Activated CD4-positive, alpha-beta memory T cell treated with anti-CD3 and anti-CD28 coated beads, Interleukin-2, amount 10 ng/mL, durations not matched to agents 7 days and 5 days (primary cell): ENCODE measurements at places on chromosomes 11 and 22. TPM values are rescaled to one million over a fixed set of nuclear protein-coding genes. Genes with fewer than 3 reads are reported as not detected.

GRCh38 chr11:94920311-94920710, 53.0 kb downstream of the CWC15 start:
- H3K27ac ChIP-seq: no peak overlapping the region
- no peak for DNase-seq
- H3K36me3 ChIP-seq: peaks cover 6% of the 10 kb centered on the region
- peaks cover 13% of the 10 kb centered on the region for H3K4me1 ChIP-seq

Gene STK33
- 0.71 TPM for total RNA-seq

DNA sequence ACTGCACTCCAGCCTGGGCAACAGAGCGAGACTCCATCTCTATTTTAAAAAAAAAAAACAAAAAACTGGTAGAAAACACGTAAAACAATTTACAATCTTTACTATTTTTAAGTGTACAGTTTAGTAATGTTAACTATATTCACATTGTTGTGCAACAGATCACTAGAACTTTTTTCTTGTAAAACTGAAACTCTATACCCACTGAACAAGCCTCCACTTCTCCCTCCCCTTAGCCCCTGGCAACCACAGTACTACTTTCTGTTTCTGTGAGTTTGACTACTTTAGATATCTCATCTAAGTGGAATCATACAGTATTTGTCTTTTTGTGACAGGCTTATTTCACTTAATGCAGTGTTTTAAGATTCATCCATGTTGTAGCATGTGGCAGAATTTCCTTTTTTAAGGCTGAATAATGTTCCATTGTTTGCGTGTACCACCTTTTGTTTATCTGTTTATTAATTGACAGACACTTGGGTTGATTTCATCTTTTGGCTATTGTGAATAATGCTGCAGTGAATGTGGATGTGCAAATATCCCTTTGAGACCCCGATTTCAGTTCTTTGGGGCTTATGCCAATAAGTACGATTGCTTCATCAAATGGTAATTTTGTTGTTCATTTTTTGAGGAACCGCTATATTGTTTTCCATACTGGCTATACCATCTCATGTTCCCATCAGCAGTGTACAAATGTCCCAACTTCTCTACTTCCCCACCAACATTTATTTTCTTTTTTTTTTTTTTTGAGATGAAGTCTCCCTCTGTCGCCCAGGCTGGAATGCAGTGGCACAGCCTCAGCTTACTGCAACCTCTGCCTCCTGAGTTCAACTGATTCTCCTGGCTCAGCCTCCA, 11.0 kb downstream of the DDB2 start:
- peak; percentile 37 for DNase-seq
- H3K4me3 ChIP-seq: no peak overlapping the region
- peaks cover 37% of the 10 kb centered on the region for H3K4me1 ChIP-seq

GRCh38 chr11:104916442-104916841, 18.2 kb upstream of the CASP12 start:
- peak overlapping the region; percentile 83 for H3K4me3 ChIP-seq
- no peak for DNase-seq
- H3K4me1 ChIP-seq: peaks cover 46% of the 10 kb centered on the region
- peak overlapping the region; percentile 79 for H3K27ac ChIP-seq
- H3K36me3 ChIP-seq: peaks cover 10% of the 10 kb centered on the region

DNA sequence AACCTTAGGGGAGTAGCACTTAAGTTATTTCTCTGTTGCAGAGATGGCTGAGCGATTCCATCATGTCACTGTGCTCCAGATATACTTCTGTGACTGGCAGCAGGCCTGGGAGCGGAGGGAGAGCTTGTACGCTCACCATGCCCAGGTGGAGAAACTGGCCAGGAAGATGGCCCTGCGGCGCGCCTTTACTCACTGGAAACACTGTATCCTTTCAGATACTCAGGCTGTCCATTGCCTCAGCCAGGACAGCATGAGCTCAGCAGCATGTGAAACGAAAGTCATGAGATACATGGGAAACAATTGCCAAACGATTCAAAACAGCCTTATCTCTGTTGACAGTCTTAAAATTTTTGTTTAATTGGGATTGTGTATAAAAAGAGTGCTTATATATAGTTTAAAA, 78.9 kb downstream of the SFI1 start:
- no peak overlapping the region for H3K4me3 ChIP-seq
- peaks cover 3% of the 10 kb centered on the region for H3K4me1 ChIP-seq
- H3K27ac ChIP-seq: no peak overlapping the region
- DNase-seq: no peak
- H3K27me3 ChIP-seq: no peaks in the 10 kb centered on the region
- H3K36me3 ChIP-seq: peaks cover 57% of the 10 kb centered on the region

- no peaks in the 10 kb centered on the region for H3K36me3 ChIP-seq
- peaks cover 11% of the 10 kb centered on the region for H3K4me1 ChIP-seq
- H3K4me3 ChIP-seq: peak within 1 kb of the TSS; percentile 46
- DNase-seq: no peak
- H3K27ac ChIP-seq: no peak within 1 kb of the TSS
Observed at GRCh38 chr11:100687054-100687629, at the start of gene ARHGAP42. ARHGAP42 (plus strand) TSS chr11:100687288; CDS start chr11:100687679, 391 bp downstream.

GRCh38 chr11:34531663-34532062, 18.1 kb upstream of the ELF5 start:
- no peaks in the 10 kb centered on the region for H3K4me1 ChIP-seq
- H3K4me3 ChIP-seq: no peak overlapping the region
- no peak overlapping the region for H3K27ac ChIP-seq
- H3K36me3 ChIP-seq: no peaks in the 10 kb centered on the region
- DNase-seq: no peak

GRCh38 chr22:45077286-45077685, 67.5 kb upstream of the PHF21B start:
- H3K4me1 ChIP-seq: no peaks in the 10 kb centered on the region
- H3K27me3 ChIP-seq: peaks cover 28% of the 10 kb centered on the region
- no peak for DNase-seq
- H3K4me3 ChIP-seq: no peak overlapping the region
- H3K36me3 ChIP-seq: peaks cover 3% of the 10 kb centered on the region

Gene EXT2
- total RNA-seq: 26.0 TPM

GRCh38 chr11:80916173-80916798, 1475.5 kb upstream of the TENM4 start:
- no peak overlapping the region for H3K4me3 ChIP-seq
- H3K36me3 ChIP-seq: no peaks in the 10 kb centered on the region
- H3K4me1 ChIP-seq: no peaks in the 10 kb centered on the region
- no peak for DNase-seq
- H3K27me3 ChIP-seq: no peaks in the 10 kb centered on the region

- H3K27me3 ChIP-seq: peaks cover 1% of the 10 kb centered on the region
- H3K4me3 ChIP-seq: no peak overlapping the region
- no peak for DNase-seq
- no peaks in the 10 kb centered on the region for H3K4me1 ChIP-seq
Observed at GRCh38 chr22:27775758-27776649, 25.6 kb downstream of the MN1 start.

DNA sequence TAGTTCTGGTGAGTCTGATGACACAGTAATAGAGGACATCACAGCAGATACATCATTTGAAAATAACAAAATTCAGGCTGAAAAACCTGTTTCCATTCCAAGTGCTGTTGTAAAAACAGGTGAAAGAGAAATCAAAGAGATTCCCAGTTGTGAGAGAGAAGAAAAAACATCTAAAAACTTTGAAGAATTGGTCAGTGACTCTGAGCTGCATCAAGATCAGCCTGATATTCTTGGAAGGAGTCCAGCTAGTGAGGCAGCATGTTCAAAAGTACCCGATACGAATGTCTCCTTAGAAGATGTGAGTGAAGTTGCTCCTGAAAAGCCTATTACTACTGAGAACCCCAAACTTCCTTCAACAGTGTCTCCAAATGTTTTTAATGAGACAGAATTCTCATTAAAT, 38.7 kb downstream of the RTN3 start:
- no peaks in the 10 kb centered on the region for H3K27me3 ChIP-seq
- H3K4me1 ChIP-seq: no peaks in the 10 kb centered on the region
- H3K27ac ChIP-seq: no peak overlapping the region
- H3K4me3 ChIP-seq: no peak overlapping the region
- no peak for DNase-seq
- H3K36me3 ChIP-seq: peaks cover 3% of the 10 kb centered on the region

Gene PIWIL4
- 1.1 TPM for total RNA-seq

Gene SCO2
- 6.4 TPM for total RNA-seq

DNA sequence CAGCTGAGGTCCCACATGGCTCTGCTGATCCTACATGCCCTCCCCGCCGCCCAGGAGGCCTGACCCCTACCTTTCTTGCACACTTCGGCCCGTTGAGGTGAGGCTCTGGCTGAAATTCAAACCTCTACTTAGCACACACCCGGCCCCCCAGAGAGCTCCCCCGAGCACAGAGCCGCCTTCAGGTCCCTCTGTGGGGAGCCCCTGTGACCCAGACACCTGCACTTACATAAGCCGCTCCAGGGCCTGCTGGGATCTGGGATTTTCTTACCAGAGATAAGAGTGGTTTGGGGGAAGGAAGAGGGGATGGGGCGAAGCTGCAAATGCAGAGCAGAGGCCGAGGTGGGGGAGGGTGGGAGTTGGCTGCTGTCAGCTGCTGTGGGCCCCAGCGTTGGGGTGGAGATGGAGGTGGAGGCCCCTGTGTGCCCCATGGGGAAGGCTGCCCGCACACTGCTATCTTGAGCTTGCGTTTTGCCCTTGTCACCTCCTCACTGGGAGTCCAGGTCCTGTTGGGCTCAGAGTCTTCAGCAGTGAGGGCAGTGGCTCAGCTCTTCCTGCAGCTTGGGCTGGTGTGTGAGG, 30.6 kb downstream of the CAPN1 start:
- no peak overlapping the region for H3K27ac ChIP-seq
- H3K4me1 ChIP-seq: peaks cover 27% of the 10 kb centered on the region
- H3K36me3 ChIP-seq: peaks cover 26% of the 10 kb centered on the region
- no peaks in the 10 kb centered on the region for H3K27me3 ChIP-seq
- no peak overlapping the region for H3K4me3 ChIP-seq
- no peak for DNase-seq

DNA sequence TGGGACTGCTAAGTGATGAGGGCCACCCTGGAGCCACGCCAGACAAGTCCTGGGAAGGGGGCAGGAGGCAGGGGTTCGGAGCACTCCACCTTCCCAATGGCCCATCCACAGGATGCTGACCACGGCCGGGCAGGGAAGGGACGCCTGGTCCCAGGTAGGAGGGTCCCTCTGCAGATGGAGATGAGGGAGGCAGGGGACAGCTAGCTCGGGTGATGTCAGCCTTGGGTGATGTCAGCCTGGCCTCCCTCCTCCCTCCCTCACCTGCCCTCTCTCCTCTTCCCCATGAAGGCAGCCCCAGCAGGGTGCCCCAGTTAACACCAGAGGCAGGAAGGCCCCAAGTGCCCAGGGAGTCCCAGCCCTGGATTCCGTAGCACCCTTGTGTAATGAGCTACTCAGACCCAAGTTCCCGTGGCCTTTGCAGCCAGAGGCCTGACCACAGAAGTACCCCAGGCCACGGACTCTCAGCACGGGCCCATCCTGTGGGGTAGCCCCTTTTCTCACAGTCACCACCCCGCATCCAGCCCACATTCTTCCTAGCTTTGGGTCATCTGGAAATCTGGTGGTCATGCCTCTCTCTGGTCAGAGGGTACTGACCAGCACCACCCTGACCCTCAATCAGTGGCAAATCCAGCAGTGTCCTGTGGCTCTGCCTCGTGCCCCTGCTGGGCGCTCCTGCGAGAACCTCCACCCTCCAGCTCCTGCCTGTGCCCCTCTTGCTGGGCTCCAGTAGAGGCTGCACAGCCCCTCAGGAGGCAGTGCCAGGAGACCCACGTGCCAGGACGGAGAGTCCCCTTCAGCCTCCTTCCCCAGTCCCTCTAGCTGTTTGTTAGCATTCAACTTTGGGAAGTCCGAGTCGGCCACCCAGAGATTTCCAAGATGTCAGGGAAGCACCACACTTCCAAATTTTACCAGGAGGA, 47.4 kb downstream of the SHANK2 start:
- no peaks in the 10 kb centered on the region for H3K4me1 ChIP-seq
- no peak overlapping the region for H3K4me3 ChIP-seq
- H3K27ac ChIP-seq: no peak overlapping the region

DNA sequence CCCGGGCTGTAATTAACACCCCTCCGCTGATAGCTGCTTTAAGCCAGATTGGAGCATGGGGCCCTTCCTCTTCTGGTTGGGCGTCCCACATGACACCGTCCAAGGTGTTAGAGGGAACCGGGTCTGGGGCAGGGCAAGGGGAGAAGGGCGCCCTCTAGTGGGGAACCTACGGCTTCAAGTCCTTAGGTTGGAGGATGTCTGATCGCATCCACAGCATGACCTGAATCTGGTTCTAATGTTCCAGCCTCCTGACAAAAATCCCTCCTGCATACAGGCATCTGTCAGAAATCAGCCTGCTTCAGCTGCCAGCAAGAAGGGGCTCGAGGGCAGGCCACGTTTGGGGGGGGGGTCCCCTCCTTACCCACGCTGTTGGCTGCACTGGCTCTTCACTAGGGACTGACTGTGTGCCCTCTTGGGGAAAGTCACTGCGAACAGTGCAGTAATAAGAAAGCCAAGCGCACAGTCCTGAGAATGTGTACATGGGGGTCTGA, 94.2 kb upstream of the TBCEL start:
- H3K4me1 ChIP-seq: no peaks in the 10 kb centered on the region
- peak; percentile 45 for DNase-seq
- no peaks in the 10 kb centered on the region for H3K36me3 ChIP-seq
- H3K27me3 ChIP-seq: no peaks in the 10 kb centered on the region

DNA sequence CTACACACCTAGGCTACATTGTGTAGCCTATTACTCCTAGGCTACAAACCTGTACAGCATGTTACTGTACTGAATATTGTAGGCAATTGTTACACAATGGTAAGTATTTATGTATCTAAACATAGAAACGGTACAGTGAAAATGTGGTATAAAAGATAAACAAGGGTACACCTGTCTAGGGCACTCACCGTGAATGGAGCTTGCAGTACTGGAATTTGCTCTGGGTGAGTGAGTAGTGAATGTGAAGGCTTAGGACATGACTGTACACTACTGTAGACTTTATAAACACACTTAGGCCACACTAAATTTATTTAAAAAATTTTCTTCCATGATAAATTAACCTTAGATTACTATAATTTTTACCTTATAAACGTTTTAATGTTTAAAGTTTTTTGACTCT, 171.7 kb upstream of the NCAM1 start:
- H3K4me1 ChIP-seq: peaks cover 1% of the 10 kb centered on the region
- no peak overlapping the region for H3K4me3 ChIP-seq
- H3K36me3 ChIP-seq: no peaks in the 10 kb centered on the region
- DNase-seq: no peak
- H3K27ac ChIP-seq: no peak overlapping the region

DNA sequence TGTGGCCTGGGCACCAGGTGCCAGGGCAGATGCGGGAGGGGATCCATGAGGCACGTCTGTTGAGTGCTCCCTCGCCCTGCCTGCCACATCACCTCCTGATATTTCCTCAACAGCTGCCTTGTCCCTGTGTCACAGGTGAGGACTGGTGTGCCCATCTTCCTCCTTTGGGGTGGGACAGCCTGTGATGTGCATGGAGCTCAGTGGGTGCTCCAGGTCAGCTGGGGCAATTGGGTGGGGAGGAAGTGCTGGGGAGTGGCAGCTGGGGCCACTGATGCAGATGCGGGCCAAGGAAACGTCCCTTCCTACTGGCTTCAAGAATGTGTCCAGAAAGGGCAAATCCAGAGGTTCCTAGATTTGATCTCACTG, 83.6 kb downstream of the MORC2 start:
- no peaks in the 10 kb centered on the region for H3K36me3 ChIP-seq
- peaks cover 1% of the 10 kb centered on the region for H3K4me1 ChIP-seq
- H3K4me3 ChIP-seq: no peak overlapping the region
- no peak for DNase-seq

Gene GAS2
- total RNA-seq: 1.1 TPM
